ENCODE measurements at places on chromosomes 5 and 9.
A peak's percentile ranks its signal among the peaks of the same experiment; 100 is the strongest.

DNA sequence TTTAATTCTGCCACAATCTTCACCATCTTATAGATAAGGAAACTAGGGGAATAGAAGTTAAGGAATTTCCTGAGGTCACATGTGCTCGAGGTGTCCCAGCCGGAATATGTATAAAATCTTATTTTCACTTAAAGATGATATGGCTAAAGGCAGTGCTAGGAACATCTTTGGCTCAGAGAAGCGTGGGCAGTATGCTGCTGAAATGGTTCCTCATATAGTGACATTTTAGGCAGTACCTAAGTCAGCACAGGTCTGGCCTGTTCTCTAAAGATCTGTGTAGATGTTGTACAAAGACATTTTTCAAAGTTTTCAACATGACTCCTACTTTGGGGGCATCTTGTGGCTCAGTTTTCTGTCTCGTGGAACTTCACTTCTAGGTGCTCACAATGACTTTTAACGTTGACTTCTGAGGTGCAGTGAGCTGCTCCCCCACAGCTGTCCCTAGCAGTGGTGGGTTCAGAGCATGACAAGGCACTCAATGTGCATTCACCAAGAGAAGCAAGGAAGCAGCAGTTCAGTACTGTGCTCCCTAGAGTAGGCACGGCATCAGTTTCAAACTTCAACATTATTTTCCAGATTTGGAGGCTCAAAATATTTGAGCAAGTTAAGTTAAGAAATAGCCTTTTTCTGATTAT is 40.3 kb downstream of the TNFAIP8 start:
- DNase-seq: no peak

GRCh38 chr5:125316915-125317535 is 570.6 kb upstream of the ZNF608 start:
- no peak for DNase-seq

GRCh38 chr9:134948149-134948548 is 30.4 kb upstream of the FCN1 start:
- DNase-seq: no peak

GRCh38 chr9:134375011-134375390 is 48.7 kb downstream of the RXRA start:
- DNase-seq: no peak

DNA sequence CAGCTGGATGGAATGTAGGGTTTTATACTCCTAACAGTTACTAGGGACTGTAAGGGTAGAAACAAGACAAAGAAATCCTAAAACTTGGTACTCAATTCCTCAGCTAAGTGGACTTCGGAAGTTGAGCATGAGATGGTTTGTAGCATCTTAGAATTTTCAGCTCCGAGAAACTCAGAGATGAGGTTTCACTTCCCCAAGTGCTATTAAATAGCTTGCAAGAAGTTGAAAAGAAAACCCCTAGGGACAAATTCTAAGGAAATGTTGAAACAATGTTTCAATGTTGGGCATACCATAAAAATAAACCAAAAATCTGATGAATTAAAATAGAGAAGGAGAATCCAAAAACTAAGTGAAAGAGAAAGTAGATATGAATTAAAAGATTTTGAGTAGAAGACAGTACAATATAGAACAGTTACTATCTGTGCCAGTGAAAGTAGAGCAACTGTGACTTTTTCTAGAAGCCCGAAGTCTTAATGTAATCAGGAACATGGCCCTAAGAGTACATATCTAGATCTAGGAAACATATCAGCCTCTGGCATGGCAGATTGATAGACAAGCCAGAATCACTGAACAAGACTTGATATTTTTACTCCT is 308.6 kb upstream of the RGMB start:
- DNase-seq: no peak

- DNase-seq: peak; percentile 100
These were observed 493 bp upstream of the GRK6 start for GRCh38 chr5:177425801-177426565.

GRCh38 chr5:110351430-110351829 is 375.0 kb downstream of the TMEM232 start:
- no peak for DNase-seq

DNA sequence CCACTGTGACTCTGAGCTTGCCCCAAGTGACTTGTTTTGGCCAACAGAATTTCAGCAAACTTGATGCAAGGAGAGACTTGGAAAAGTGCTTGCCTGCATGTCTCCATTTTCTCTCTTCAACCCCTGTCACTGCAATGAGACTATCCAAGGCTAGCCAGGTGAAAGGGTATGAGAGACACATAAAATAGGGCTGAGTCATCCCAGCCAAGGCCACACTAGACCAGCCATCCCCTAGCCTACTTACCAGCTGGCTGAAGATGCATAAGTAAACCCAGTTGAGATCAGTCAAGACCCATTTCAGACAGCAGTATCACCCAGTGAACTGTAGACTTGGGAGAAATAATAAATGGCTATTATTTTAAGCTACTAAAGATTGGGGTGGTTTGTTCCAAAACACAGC is 52.9 kb upstream of the VLDLR start:
- DNase-seq: no peak

DNA sequence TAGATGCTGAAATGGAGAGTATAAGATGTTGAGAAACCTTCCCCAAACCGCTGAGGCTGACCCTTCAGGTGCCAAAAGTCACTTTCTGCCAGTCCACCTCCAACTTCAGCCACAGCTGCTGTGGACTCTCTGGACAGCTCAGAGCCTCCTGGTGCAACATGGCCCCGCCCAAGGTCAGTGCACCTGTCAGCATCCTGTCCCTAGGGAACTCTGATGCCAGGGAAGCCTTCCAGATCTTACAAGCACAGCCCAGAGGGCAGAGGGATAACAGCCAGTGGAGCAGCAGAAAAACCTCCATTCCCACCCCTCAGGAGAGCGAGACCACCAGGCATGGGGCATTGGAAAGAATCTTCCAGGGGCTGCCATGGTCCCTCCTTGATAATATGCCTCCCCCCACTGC is 10.5 kb upstream of the PTGES2 start:
- DNase-seq: no peak

GRCh38 chr9:18542837-18543405 is 69.0 kb downstream of the ADAMTSL1 start:
- no peak for DNase-seq

- no peak for DNase-seq
These were observed 720.6 kb downstream of the SEMA5A start for GRCh38 chr5:8825139-8825757.

DNA sequence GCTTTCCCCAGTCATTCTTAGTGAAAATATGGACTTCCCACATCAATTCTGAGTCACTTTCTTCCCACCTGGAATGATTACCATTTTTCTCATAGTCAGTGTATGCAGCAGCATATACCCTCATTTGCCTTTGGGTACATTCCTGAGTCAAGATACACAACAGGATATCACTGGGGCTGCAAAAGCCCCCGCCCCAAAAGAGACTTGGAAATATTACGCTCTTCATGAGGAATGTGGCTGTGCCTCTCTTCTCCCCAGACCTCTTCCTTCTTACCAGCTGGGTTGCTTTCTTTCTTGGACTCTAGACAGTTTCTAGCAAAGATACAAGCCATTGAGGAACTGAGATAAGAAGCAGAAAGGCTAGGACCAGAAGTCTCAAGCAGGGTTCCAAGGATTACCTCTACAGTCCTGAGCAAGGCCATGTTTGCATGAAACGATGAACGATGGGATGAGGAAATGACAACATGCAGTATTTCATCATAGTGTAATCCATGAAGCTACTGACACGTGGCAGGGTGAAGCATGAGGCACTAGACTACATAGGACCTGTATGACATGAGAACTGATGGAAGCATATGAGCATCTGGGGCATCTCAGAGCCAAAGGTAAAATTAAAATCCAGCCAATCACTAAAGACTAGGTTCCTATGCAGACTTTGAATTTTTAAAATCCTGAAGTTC is 218.1 kb downstream of the RAB3C start:
- no peak for DNase-seq

GRCh38 chr5:159641371-159642039 is 274.8 kb upstream of the ADRA1B start:
- no peak for DNase-seq

- DNase-seq: no peak
These were observed 93.6 kb downstream of the NR3C1 start for GRCh38 chr5:143309661-143310431.

GRCh38 chr5:173720953-173721600 is 104.6 kb upstream of the BOD1 start:
- DNase-seq: no peak

- no peak for DNase-seq
These were observed 502.7 kb downstream of the EFNA5 start for GRCh38 chr5:107168086-107168485.

DNA sequence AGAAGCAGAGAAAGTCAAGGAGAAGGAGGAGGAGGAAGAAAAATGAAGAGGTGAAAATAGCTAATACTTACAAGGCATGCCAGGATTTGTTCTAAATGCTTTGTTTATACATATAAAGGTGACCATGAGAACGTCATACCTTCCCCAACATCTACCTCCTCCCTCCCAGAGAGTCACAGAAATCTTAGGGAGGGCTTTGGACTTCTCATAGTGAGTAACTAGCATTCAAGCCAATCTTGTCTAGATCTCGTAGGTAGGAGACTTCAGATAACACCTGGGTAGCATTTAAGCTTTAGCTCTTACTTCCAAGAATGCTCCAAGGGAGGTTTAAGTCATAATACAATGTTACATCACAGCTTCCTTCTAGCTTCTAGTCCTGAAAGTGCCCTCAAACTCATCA is 36.5 kb upstream of the GPBP1 start:
- DNase-seq: no peak

GRCh38 chr5:34586117-34586885 is 69.8 kb upstream of the RAI14 start:
- DNase-seq: no peak

- no peak for DNase-seq
These were observed 74.3 kb downstream of the MUSK start for GRCh38 chr9:110742741-110743371.

- DNase-seq: no peak
These were observed 30.7 kb upstream of the SRP19 start for GRCh38 chr5:112830378-112830777.

- DNase-seq: no peak
These were observed 485.1 kb upstream of the PAPPA start for GRCh38 chr9:115668521-115668920.

- no peak for DNase-seq
These were observed 294.8 kb upstream of the KIF2A start for GRCh38 chr5:62011089-62011664.

- no peak for DNase-seq
These were observed 12.9 kb downstream of the TRAF2 start for GRCh38 chr9:136899196-136899595.

- DNase-seq: no peak
These were observed 25.4 kb upstream of the AGXT2 start for GRCh38 chr5:35073160-35073559.

DNA sequence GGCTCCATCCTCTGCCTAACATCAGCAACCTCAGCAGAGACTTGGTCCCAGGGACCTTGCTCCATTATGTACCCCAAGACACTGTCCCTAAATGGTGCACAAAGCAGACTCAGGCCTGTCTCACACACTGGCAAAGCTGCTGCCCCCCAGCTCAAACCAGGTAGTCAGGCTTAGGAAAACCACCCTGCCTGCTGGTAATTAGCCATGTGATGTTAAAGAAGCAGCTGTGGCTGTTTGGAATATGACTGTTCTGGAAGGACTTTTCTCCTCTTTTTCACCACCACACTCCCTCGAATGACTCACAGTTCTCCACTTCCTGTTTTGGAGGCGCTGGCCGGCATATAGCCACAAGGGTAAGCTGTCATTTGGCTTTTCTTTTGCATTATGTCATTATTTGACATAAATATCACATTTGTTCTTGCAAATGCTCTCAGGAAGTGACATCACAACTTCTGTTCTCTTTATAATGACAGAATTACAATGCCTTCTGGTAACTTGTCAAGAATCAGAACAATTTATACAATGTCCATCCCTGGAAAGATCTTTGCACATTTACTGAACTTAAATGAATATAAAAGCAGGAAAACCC is 113.9 kb downstream of the SUSD1 start:
- DNase-seq: peak; percentile 25

GRCh38 chr9:72427801-72428200 is 62.8 kb upstream of the ZFAND5 start:
- DNase-seq: no peak

DNA sequence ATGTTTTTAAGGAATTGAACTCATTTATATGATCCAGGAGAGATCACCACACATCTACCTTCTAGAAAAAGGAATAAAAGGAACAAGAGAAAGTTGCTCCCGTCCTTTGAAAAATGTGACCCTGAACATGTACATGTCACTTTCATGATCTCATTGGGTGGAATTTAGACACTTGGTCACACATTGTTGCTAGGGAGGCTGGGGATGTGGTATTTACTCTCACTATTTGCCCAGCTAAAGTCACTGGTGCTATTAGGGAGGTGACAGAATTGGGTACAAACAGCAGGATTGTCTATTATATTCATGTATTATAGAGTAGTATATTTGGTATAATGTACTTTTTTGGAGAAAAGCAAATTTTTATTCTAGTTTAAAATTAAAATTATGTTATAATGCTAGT is 2.1 kb upstream of the CDH10 start:
- no peak for DNase-seq

DNA sequence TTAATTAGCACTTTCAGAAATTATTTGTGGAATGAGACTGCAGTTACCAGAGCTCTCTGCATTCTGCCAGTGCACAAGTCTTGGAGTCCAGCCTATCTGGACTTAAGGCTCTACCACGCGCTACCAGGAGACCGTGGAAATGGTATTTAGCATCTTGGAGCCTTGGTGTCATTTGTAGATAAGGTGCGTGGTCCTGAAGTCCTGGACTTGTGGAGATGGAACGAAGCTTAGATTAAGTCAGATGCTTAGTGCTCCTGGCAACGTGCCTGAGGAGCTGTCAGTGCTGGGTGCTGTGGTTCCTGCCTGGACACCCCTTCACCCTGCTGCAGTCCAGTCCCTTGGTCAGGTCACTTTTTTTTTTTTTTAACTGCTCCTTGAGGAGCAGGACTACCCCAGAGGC is 59.7 kb downstream of the RCL1 start:
- DNase-seq: no peak

DNA sequence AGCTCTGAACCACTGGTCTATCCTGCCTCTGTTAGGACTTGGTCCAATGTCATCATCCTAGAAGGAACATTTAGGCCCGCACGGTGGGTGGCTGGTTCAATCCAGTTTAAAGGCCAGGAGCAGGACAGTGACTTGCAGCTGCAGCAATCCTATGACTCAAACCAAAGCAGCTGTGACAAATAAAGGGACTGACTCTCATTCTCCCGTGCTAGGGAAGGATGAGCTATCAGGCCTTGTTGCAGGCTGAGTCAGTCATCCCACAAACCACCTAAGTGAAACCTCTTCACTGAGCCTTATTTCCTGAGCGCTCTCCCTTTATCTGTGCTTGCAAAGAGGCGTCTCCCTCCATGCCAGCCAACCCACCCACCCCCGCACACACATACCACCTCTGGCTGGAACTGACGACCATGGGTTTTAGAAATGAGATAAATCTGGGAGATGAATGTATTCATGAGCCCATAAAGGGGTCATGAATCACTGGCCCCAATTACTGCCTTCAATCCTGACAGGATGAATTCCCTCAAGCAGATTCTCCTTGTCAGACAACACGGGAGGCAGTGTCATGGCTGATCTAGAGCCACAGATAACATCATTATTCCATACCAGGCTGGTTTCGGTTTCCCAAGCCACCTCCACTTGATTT is 93.4 kb downstream of the KCNIP1 start:
- peak; percentile 18 for DNase-seq

All from putamen (tissue), 1 donor.